RCC 7860 (cell line): ENCODE measurements at places on chromosomes 16 and 17.

DNA sequence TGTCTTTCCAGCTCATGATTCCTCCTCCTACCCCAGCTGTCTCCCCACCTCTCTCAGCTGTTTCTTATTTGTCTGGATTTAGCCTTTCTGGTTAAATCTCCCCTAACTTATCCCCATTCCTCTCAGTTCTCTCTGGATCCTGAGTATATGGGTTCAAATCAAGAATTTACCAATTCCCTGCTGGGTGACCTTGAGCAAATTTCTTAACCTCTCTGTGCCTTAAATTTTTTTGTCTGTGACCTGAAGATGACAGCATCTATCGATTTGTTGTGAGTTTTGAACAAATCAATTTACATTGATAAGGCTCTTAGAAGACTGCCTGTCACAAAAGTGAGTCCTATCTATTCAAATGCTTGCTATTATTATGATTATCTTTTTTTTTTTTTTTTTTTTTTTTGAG lies 2.0 kb upstream of the KCNG4 start:
- DNase-seq, result no peak

DNA sequence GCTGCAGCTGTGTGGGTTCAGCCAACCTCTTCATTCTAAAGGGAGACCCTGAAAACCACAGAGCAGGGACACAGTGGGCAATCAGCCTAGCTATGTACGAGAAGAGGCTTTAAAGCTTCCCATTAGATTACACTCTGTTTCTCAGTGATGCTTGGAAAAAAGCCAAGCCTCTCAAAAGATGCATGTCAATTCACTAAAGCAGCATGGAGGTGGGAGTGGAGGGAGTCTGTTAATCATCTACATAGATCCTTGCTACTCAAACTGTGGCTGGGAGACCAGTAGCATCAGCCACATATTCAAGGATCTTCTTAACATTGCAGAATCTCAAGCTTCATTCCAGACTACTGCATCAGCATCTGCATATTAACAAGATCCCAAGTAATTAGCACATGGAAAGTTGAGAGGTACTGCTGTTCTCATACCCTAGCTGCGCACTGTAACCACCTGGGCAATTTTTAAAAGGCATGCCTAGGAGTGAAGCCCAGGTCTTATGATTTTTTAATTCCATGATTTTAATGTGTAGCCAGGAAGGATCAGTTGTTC lies 305.9 kb downstream of the PMP22 start:
- DNase-seq, result no peak

DNA sequence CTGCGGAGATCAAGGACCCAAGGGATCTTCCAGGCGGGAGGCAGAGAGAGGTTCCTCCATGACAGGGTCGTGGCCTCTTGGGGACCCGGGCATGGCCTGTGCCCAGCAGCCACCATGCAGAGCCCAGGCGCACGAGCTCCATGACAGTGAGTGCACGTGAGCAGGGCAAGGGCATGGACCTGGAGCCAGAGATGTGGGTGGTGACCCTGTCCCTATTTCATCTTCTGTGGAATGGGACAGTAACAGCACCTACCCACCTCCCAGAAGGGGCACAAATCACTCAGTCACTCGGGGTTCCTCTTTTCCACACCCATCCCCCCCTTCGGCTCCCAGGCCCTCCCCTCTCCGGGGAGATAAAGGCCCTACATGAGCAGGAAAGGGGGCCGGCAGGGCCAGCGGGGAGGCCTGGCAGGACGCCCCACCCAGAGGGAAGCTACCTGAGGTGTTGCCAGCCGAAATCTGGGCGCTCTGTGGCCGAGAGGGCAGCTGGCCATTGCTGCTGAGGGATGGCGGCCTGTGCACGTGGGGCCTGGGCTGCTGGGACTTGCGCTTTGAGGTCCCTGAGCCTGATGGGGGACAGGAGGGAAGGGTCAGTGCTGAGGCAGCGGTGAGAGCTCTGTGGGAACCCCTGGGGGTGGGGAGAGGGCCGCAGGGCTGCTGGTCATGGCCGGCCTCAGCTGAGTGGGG lies 10.4 kb downstream of the UBALD2 start:
- no peak for DNase-seq

DNA sequence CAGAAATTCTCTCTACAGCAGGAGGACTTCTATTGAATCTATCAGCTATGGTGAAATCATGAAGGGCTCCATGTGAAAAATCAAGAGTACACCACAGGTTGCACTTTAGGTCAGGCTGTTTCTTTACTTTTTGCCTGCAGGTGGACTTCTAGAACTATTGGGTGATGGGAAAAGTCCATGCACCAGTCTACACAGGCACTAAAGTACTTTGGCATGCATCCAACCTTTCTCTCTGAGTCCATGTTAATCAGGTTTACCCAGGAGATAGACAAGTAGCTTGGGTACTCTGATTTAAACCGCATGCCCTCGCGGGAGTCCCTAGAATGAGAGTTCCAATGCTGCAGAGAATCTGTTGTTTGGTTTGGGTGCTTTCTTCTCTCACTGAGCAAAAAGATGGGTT lies 9.1 kb upstream of the ANKFN1 start:
- no peak for DNase-seq

- DNase-seq, result no peak
Observed at GRCh38 chr17:30211371-30211770, 24.1 kb downstream of the SLC6A4 start.

DNA sequence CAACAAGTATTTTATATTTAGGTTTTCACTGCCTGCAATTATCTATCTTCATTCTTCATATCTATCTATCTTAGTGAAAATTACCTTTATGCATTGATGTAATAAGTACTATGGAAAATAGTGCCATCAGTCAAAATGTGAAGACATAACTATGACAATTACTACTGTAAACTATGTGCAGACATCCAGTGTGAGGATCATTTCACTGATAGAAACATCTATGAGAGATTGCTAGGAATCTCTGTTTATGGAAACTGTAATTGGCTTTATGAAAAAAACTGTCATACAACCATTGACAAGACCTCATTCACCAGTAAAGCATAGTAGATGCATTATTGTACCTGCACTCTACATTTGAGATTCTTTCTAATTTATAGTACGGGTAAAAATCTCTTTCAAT lies 401.0 kb downstream of the PMP22 start:
- DNase-seq, result no peak

GRCh38 chr16:54369861-54370260 lies 83.3 kb upstream of the IRX3 start:
- no peak for DNase-seq

DNA sequence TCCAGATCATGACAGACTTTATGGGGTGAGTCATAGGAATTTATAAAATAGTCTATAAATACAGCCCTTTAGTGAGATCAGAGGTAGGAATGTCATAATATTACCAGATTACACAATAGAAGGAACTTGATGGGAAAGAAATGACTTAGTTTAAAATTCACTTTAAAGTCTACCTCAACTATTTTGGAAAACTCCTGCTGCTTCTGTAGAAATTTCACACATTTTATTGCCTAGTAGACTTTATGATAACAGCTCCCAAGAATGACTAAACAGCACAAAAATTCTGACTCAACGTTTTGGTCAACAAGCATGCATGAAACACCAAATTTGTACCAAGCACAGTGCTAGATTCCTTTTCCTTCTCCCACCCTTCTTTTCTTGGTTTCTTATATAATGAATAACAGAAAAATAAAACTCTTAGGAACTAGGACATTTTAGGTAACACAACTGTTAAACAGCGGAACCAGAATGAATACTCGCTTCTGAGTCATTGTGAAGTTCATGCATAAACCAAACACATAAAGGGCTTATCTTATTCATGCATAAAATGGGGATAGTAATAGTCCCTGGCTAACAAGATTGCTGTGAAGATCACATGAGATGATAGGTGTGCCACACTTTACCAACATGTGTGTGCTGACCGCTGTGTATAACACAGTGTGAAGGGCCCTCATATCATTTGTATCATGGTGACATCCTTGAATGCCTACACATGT lies 243.9 kb downstream of the CDH8 start:
- peak; percentile 98 for DNase-seq

DNA sequence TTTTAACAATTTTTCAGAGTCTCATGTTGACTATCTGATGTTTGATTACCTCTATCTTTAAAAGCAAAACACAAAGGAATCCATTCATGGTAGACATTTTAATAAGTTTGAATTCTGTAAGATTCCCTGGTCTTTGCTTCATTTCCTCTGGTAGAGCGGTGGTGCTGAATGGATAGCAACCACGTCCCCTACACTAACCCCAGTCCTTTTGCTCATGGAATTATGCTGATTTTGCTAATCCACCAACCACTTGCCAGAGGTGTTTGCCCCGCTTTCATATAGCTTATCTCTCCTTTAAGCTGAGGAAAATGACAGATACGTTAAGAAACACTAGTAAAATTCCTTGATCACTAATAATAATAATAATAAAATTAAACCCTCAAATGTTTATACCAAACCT lies 9.5 kb downstream of the KCNJ16 start:
- DNase-seq, result no peak

GRCh38 chr17:40072040-40072734 lies 9.4 kb downstream of the THRA start:
- DNase-seq, result no peak

GRCh38 chr17:28499364-28499664 lies 6.8 kb upstream of the FOXN1 start:
- DNase-seq, result no peak

DNA sequence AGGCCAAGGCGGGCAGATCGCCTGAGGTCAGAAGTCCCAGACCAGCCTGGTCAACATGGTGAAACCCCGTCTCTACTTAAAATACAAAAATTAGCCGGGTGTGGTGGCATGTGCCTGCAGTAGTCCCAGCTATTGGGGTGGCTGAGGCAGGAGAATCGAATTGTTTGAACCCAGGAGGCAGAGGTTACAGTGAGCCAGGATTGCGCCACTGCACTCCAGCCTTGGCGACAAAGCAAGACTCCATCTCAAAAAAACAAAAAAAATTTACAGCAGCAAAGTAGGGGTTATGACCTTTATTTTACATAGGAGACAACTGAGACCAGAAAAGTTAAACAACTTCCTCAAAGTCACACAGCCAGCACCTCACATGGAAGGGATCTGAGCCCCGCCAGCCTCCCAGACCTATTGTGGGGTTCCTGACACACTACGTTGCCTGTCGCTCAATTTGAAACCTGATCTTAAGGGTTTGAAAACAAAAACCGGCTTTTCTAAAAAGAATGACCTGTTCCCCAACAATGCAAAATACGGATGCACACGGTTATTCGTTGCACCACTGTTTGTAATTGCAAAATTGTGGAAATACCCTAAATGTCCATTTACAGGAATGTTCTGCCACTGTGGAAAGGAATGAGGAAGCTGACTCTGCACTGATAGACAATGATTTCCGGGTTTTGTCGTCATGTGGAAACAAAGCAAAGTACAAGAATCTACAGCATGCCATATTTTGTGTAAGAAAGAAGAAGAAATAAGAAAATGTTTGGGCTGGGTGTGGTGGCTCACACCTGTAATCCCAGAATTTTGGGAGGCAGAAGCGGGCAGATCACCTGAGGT lies 77.2 kb downstream of the CNGB1 start:
- peak; percentile 90 for DNase-seq

GRCh38 chr16:27080895-27081294 lies 14.2 kb downstream of the C16orf82 start:
- no peak for DNase-seq

DNA sequence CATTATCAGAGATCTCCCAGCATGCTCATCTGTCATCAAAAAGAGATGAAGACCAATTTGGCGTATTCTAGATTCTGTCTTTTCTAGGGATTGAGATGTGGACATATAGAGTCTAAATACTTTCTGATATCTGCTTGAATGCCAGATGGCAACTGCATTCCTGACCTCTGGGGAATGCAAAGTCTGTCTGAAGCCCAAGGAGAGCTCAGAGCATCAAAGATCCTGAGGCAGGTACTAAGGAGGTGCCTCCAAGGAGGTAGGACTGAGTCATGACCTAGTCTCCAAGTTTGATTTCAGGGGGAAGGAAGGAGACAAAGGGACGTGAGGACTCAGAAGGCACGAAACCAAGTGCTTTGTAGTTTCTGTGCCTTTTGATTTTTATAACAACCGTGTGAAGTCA lies 448.4 kb downstream of the HS3ST3B1 start:
- DNase-seq, result no peak

GRCh38 chr17:37490022-37490587 lies 414 bp downstream of the DUSP14 start:
- DNase-seq, result peak; percentile 14

DNA sequence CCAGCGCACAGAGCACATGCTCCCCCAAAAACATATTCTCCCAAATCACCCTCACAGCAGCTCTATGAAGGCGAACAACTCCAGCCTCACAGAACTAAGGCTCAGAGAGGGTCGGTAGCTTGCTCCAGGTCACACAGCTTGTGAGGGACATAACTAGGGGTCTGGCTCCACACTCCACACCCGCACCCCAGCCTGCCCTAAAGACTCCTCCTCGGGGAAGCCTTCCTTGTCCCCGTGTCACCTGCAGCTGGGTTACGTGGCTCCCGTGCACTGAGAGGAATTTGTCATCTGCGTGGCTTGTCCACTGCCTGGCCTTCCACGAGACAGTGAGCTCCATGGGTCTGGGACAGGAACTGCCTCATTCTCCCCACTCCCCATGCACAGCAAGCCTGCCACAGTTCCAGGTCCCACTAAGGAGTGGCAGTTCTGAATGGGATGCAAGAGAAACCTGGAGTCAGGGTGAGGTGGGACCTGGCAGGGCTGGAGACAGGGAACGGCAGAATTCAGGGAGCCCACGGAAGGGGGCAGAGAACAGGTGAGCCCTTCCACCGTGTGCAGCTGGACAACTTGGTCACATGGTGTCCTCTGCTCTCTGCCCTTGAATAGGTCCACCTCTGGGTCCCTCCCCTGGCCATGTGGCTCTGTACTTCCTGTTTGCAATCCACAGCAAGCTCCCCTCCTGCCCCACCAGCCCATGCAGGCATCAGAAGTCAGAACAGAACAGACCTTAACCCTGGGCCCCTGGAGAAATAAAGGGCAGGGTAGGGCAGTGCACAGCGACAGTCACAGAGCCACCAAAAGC lies 27.4 kb downstream of the TNFRSF13B start:
- DNase-seq, result no peak

GRCh38 chr17:82372249-82373071 lies 895 bp downstream of the UTS2R start:
- DNase-seq, result no peak

DNA sequence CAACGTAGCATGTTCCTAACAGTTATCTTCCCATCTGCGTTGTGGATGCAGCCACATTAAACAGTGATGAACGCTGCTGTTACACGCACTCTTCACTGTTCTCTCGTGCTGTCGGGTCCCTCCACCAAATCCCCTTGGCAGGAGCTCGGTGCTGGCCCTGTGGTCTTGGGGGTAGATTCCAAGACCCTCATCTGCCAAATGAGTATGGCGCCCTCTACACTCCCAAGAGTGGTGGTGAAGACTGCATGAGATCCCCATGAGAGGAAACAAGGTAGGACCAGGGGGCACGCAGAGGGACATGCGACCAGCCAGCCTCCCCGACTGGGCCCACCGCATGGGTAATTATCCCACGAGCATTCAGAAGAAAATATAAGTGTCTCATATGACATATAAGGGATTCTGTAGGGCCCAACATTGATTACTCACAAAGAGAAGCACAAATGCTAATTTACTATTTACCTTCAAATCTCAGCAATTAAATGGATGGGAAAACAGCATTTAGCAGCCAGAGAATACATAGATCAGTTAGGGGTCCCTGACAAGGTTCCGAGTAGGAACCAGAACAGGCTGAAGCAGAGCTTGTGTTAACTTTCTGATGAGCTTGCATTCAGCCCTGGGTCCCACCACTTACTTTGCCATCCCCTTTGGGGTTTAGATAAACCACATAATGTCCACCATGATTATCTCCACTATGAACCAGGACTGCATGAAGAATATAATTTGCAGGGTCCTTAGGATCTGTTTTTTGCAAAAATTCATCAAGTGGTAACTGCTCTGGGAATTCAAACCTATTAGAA lies 23.8 kb downstream of the LITAFD start:
- DNase-seq, result no peak

GRCh38 chr17:74041869-74042640 lies 161.4 kb upstream of the RPL38 start:
- DNase-seq, result no peak

GRCh38 chr16:58515871-58516767 lies 802 bp downstream of the SETD6 start:
- no peak for DNase-seq
